ENCODE measurements at places on chromosomes 3 and 15.

- no peak for DNase-seq
These were observed 777 bp upstream of the EIF4A2 start for GRCh38 chr3:186782542-186783057.

- no peak for DNase-seq
These were observed 218.9 kb downstream of the PDZRN3 start for GRCh38 chr3:73405853-73406252.

DNA sequence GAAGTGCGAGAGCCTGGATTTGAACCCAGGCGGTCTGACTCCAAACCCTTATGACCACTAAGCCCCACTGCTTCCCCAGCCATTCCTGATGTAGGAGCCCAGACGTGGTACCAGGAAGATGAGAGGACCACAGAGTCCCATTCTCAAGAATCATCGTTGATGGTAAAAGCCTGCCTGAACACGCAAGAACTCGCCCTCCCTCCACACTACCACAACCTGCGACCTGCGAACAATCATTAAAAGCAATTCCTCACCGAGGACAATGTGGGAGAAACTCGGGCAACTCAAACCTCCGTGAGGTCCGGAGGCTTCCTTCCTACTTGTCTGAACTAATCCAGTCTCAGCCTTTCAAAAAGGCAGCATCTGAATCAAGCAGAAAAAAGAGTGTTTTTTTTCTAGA lies 10.3 kb downstream of the MAGI1 start:
- no peak for DNase-seq

- no peak for DNase-seq
These were observed 75.4 kb upstream of the ROBO1 start for GRCh38 chr3:79843180-79843579.

GRCh38 chr3:138696666-138697370 lies 88.2 kb downstream of the FAIM start:
- DNase-seq: no peak

DNA sequence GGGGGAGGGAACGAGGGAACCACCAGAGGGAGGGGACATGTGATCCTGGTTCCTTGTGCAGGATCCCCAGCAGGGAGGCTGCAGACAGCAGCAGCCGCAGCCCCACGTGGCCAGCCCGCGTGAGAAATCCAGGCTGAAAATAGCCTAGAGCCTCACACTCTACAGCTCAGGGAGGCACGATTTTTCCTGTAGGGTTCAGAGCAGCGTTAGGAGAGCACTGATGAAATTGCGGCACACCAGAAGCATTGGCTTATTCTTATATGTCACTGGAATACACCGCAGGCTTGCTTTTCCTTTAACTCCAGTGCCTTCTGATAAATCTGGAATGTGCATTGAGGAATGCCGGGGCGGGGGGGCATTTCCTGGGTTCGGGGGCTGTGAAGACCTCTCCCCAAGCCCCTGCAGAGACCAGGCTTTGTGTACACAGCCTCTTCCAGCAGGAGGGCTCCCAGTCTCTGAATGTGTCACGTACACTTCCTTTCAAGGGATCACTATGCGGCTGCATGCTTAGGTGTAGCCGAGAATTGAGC lies 193.0 kb downstream of the ATP10A start:
- DNase-seq: no peak
